ENCODE measurements at places on chromosomes 6 and 20. TPM values are rescaled to one million over a fixed set of nuclear protein-coding genes. Genes with fewer than 3 reads are reported as not detected.

Gene PRRT1
- total RNA-seq = 0.42 TPM

Gene OR2J3
- not detected for total RNA-seq

Gene TMEM244
- total RNA-seq = 0.52 TPM

Gene SEMG1
- not detected for total RNA-seq

Gene FNDC11
- total RNA-seq = 0.84 TPM

Gene MYH7B
- total RNA-seq = under 0.01 TPM

All from mononuclear cell (primary cell).